MCF 10A (cell line): ENCODE measurements at places on chromosomes 2 and 18. TPM values are rescaled to one million over a fixed set of nuclear protein-coding genes. Genes with fewer than 3 reads are reported as not detected.

DSG2 gene
- total RNA-seq, result 106 and 134 TPM in 2 replicates

MTCL1 gene
- 11.6 and 19.8 TPM in 2 replicates for total RNA-seq

ABCB11 gene
- 0.05 TPM in 1 of 2 replicates, not detected in the other for total RNA-seq

UGT1A1 gene
- total RNA-seq, result not detected in 2 replicates

EML6 gene
- total RNA-seq, result 0.77 and 1.7 TPM in 2 replicates

RAB17 gene
- 10.6 and 17.2 TPM in 2 replicates for total RNA-seq
